ENCODE measurements at places on chromosomes 5 and 9.
A peak's percentile ranks its signal among the peaks of the same experiment; 100 is the strongest.

DNA sequence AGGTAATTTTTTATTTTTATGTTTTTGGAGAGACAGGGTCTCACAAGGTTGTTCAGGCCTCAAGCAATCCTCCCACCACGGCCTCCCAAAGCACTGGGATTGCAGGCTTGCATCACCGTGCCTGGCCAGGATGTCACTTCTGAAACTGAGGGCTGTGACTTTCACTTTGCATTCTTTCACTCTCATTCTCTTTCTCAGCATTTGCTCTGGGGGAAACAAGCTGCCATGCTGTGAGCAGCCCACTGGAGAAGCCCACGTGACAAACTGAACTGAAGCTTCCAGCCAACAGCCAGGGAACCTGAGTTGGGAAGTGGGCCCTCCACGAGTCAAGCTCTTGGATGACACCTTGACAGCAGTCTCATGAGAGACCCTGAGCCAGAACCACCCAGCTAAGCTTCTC lies 109.4 kb downstream of the C5orf15 start:
- DNase-seq: no peak

- peak; percentile 23 for DNase-seq
These were observed 122.9 kb upstream of the DAB2 start for GRCh38 chr5:39547553-39548154.

- no peak for DNase-seq
These were observed 463.2 kb upstream of the ADAMTS16 start for GRCh38 chr5:4676934-4677333.

DNA sequence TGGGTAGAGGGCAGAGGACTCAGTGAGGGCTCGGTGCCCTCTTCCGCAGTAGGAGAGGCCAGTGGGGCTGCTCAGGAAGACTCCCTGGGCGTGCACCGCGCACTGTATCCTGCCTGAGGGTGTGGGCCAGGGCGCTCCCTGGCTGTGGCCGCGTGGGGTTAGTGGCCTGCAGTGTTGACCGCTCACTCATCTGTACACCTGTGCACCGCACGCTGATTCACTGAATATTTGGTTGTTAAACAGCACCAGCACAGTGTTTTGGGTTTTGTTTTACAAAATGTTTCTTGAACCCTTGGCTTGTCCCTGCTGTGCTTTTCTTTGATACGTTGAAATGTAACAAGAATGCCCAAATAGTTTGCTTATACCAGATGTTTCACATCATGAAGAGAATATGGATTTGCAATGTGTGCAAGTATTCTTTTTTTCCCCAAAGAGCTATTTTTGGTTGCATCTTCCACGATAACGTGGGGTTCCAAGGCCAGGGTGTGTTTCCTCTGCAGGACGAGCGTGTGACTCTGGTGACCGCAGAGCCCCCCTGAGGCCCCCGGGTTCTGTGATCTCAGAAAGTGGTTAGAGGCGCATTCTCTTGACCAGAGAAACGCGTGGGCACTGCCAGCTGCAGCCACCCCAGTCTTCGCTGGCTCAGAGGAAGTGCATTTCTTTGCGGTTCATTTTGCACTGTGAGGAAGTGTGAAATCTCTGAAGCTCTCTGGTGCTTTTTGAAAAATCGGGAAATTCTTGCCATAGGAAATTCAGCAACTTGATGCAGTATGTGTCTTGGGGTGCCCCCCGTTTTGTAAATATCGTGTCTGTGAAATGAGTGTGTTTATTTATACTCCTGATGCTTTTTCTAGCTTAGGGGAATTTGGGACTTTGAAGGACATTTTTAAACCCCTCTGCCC lies 46.9 kb downstream of the AHRR start:
- peak; percentile 57 for DNase-seq

GRCh38 chr5:58090704-58091103 lies 369.2 kb downstream of the PLK2 start:
- DNase-seq: no peak
